ENCODE measurements at places on chromosomes 5 and 9.

- DNase-seq: no peak
These were observed 2.0 kb upstream of the ZNF622 start for GRCh38 chr5:16467363-16468219.

DNA sequence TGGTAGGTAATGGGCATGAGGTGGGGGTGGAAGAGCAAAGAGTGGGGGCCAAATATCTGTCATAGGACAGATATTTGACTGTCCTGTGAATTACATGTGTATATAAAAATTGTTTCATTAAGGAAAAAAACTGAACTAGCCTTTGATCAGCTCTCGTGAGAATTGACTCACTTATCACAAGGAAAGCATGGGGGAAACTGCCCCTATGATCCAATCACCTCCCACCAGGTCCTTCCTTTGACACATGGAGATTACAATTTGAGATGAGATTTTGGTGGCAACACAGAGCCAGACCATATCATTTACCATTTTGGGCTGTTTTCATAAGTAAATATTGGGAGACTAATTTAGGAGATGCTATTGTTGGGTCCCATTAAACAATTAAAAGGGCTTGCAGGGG is 63.2 kb upstream of the FYB1 start:
- DNase-seq: no peak

GRCh38 chr5:174392892-174393291 is 331.5 kb upstream of the MSX2 start:
- DNase-seq: no peak

- DNase-seq: no peak
These were observed 2.2 kb upstream of the ZNF366 start for GRCh38 chr5:72509401-72509800.

Data from activated CD8-positive, alpha-beta memory T cell treated with anti-CD3 and anti-CD28 coated beads, Interleukin-2, amount 50 U/mL, for 48 hours (primary cell).